ENCODE measurements at places on chromosomes 4 and X.

DNA sequence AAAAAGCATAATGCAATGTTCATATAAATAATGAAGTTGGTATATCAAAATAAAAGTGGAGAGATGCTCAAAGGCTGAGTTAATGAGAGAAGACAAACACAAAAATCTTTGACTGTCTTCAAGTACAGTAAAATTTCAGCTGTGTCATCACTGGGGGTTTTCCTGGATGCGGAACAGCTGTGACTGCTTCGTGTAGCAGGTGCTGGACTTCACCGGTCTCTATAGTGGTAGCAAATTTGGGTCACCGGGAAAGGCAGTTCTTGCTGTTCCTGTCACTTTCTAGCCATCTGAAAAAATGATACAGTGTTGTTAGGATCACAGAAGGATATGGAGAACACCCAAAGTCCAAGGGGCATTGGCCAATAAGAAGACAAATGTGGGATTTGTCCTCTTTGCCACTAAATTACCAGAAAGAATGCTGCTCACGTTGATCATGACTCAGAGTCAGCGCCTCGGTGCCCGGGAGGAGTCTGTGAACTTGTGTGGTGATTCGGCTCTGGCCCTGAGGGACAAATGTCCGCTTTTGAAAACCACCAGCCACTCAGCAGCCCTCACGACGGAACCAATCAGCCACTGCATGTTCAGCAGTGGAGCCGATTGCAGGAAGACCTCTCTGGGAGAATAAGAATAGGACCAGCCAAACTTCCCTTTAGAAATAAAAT, 230.1 kb upstream of the FAT1 start:
- DNase-seq: no peak

DNA sequence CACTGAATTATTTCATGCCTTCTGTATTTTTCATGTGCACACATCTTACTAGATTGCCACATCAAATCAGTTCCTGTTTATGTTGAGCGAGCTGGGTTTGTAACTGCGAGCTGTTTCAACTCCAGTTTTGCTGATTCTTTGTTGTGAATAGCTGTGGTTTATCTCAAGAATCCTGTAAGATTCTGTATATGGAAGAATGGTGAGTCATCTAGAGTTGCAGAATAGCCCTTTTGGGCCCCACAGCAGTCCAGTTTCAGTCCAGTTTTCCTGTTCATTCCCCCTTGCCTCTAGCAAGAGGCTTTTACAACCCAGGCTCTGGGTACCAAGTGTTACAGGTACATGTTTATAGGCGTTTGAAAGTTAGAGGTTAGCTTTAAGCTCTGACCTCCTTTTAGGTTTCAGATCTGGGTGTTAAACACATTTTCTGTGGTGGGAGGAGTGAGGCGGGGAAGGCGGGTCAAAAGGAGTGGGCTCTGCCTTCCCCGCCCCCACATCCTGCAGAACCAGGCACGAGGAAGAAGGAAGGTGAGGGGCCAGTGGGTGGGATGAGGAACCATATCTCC, 32.7 kb downstream of the TBC1D14 start:
- peak; percentile 81 for DNase-seq

GRCh38 chr4:1398681-1399507, 7.3 kb downstream of the NKX1-1 start:
- DNase-seq: no peak

DNA sequence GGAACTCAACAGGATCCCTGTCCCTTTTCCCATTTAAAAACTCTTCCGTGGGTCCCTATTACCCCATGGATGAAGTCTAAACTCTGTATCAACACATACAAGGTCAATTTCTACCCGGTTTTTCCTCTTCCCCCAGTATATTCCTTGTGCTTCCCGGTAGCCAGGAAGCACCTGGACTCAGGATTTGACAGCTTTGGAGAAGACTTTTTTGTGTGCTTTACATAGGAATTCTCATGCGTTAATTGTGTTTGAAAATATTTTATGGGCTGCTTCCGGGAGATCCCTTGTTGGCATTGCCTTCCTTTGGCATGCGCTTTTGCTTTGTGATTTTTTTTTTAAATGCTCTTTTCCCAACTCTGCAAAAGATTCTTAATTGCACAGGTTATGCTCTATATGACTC, 7.2 kb downstream of the SMS start:
- no peak for DNase-seq

DNA sequence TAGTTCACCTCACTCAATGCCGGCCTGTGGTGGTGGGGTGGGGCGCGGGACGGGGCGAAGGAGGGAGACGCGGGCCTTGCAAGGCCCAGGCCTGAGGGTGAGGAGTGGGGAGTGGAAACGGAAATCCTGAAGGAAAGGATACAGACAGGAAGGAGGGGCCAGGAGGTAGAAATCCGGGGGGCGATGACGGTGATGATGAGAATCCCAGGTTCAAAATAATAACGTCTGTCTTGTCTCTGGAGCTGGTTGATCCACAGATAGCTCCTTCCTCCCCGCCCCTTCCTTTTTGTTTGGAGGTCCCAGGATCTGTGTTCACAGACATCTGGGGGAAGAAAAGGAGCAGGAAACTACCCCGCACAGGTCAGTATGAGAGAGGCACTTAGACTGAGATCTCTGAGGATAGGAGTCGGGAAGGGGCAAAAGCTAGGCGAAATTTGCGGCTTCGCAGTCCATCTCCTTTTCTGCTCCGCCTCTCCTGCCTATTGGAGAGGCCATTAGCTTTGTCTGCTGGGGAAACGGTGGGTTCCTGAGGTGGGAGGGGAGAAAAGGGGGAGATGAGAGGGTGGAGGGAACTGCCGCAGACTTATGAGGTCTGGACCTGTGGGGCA, 746 bp downstream of the TCEAL7 start:
- no peak for DNase-seq

DNA sequence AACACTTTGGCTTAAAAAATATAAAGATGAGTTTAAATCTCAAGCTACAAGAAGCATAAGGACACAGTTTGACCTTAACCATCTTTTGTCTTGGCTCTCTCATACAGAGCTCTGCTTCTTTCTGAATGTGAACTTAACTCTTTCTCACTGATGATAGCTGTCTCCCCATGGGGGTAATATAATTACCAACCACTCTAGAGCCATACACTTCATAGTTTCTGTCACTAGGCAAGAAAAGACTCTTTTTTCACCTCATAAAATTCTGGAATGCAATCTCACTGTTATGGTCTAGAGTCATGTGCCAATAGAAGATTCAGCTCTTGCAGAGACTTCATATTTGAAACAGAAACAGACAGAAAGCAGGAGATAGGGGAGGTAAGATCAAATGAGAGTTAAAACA, 481.7 kb upstream of the AGA start:
- no peak for DNase-seq

- no peak for DNase-seq
These were observed 738.3 kb upstream of the FRG1 start for GRCh38 chr4:189202182-189202868.

- DNase-seq: no peak
These were observed 128.6 kb upstream of the FTHL17 start for GRCh38 chrX:31200430-31200829.

DNA sequence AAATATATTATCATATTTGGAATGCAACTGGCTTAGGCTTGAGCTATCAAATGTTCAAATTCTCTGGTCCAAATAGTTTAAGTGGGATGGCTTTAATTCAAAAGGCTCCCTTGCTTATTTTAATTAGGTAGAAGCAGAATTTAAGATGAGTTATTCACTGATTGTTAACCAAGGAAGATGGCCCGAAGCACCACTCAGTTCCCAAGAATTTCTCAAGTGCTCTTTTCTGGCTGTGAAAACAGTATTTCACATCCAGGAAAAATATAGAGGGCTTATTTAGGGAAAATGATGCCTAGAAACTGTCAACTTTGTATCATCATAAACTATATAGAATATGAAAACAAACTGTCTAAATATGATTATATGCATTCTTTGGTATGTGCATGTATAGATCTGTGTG, 246.5 kb upstream of the SFRP2 start:
- DNase-seq: no peak

- DNase-seq: no peak
These were observed 49.5 kb upstream of the IBSP start for GRCh38 chr4:87749883-87750282.

DNA sequence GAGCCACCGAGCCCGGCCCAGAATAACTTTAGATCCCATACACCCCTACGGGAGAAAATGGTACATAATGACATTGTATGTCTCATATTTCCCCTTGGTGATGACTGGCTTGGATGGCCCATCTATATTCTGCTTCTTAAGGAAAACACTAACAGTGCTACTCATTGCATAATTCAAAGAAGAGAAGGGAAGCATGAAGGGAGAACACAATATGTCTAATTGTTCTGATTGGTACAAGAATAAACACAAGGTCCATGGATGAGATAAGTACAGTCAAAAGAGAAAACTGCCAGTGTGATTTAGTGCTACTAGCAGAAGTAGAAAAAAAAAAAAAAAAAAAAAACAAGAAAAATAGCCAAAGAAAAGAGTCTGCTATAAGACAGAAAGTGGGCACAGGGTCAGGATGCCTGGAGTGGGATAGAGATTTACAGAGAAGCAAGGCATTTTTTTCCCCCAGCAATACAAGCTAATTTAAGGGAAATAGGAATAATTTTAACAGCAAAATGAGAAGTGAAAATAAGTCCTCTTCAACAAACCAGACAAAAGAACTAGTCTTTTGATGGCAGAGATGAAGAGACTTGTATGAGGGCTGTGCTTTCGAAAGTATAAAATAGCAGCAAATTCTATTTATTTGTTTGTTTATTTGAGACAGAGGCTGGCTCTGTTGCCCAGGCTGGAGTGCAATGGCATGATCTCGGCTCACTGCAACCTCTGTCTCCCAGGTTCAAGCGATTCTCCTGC, 96.5 kb upstream of the MAP3K15 start:
- no peak for DNase-seq

DNA sequence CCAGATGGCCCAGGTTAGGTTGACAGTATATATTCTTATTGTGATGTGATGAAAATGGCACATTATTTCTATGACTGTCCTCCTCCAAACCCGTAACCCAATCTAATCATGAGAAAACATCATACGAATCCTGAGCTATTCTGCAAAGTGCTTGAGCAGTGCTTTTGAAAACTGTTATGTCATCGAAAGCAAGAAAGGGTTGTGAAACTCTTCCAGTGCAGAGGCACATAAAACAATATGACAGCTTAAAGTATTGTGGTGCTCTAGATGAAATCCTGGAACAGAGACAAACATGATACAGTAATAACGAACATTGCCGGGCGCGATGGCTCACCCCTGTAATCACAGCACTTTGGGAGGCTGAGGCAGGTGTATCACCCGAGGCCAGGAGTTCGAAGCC, 1648.0 kb downstream of the STIM2 start:
- no peak for DNase-seq

DNA sequence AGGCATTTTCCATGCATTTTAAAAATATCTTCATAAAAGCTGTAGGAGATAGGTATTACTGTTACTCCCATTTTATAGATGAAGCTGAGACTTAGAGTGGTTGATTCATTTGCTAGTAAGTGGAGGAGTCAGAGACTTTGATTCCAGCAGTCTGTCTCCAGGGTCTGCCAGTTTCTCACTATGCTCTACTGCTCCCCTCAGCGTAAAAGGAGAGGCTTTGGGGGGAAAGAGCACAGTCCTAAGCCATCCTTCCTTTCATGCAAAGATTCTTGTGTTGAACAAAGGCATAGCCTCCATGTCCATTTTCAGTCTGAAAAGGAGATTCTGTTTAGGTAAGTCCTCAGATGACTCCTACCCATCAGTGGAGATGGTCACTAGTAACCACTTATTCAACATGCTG, 117.7 kb upstream of the TMEM150C start:
- DNase-seq: no peak

- DNase-seq: no peak
These were observed 47.5 kb downstream of the NKX6-1 start for GRCh38 chr4:84451546-84451945.

GRCh38 chr4:150862829-150863228, 152.3 kb downstream of the LRBA start:
- no peak for DNase-seq

DNA sequence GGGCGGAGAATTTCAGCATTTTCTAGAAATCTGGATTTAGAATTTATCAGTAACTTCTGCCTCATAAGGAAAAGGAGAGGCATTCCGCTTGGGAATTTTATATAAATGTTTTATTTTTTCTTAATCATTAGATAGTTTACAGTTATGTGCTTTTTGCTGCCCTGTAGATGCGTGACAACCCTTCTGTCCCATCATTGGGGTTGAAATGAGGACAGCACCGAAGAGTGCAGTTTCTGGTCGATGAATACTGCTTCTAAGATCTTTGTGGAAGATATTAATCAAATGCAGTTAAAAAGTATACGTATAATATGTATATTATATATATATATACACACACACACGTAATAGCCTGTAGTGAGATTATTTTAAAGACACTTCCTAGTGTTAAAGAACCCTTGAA, 1.5 kb downstream of the RBPJ start:
- no peak for DNase-seq

GRCh38 chr4:145842224-145842887, 96.3 kb downstream of the ZNF827 start:
- DNase-seq: no peak

DNA sequence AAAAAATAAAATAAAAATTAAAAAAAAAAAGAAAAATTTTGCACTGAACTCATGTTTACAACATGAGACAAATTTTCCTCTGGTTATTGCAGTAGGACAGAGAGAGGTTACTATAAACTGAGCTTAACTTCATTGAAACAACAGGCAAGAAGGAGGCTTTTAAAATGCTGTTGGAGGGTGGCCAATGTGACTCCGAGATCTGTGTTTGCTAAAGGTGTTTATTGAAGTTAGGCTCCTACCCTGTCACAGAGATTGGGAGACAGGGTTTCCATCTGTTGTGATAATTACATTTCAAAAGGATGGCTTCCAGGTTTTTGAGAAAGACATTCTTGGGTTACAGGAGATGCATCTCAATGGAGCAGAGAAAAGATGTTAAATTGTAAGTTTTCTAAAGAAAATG, 370.5 kb upstream of the HS3ST1 start:
- no peak for DNase-seq

DNA sequence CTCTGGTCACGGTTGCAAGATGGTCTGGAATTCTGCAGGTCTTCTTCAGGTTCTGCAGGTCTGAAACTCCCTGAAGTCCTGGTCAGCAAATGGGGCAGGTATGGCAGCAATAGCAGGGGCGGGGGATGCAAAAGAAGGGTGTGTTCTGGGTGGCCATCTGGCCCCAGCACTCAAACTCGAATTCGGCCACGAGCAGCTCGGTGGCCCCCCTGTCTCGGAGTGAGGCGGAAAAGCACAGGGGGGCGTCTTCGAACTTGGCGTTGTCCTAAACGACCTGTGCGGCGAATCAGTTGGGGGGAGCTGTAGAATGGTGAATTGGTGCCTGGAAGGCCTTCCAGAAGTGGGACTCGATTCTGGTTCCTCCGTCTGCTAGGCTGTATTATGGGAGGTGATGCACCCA, 2.1 kb downstream of the RTL5 start:
- no peak for DNase-seq

- no peak for DNase-seq
These were observed 612 bp downstream of the CPLX1 start for GRCh38 chr4:825063-825970.

DNA sequence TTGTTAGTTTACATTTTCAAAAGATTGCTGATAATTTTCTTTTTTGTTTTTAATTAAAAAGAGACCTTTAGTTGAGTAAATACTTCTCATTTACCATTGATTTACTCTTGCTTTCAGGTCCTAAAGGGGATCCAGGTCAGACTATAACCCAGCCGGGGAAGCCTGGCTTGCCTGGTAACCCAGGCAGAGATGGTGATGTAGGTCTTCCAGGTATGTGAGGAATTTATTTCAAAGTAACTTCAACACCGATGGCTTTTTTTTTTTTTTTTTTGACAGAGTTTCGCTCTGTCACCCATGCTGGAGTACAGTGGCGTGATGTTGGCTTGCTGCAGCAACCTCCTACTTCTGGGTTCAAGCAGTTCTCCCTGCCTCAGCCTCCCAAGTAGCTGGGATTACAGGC, 135.1 kb downstream of the IRS4 start:
- DNase-seq: no peak
